T follicular helper cell (primary cell): ENCODE measurements at places on chromosomes 11 and 22.

DNA sequence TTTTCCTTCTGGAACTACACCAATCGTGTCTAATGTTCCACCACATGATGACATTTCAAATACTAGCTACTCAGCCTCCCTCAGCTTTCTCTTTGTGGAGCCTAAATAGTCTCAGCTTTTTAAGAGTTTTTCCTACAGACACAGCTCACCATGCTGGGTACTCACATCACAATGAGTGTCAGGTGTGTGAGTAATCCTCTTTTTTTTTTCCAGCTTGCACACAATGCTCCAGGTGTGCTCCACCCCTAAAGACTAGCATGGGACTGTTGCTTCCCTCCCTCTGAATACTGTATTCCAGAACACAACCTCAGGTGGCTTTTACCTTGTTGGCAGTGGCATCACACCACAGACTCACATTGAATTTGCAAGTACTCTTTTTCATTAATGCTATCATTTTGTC is 11.7 kb downstream of the BTG4 start:
- no peak for DNase-seq

DNA sequence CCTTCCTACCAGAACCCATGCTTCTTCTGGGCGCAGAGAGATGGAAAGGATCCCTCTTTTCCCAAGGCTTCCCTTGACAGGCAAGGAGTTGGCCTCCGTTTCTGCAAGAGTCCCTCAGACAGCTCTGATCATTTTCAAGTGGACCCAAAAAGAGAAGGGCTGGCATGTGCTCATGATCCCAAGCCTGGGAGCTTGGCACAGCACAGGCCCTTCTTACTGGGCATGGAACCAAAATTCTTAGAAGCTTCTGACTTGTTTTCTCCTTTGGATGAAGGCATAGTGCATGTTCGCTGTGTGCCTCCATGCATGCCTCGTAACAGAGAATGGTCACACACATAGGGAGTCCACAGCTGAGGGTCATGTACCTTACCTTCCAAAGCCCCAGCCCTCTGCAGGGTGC is 449.6 kb downstream of the MIAT start:
- no peak for DNase-seq

- DNase-seq = no peak
Observed at GRCh38 chr11:121540627-121541026, 87.9 kb upstream of the SORL1-AS1 start.

- DNase-seq = no peak
Observed at GRCh38 chr11:17951685-17952388, 61.0 kb downstream of the SERGEF start.

GRCh38 chr11:75510004-75510722 is 15.6 kb downstream of the GDPD5 start:
- no peak for DNase-seq
